ENCODE measurements at places on chromosomes 1 and 21.

- no peak for DNase-seq
These were observed 4.4 kb downstream of the MAP3K21 start for GRCh38 chr1:233331676-233332519.

DNA sequence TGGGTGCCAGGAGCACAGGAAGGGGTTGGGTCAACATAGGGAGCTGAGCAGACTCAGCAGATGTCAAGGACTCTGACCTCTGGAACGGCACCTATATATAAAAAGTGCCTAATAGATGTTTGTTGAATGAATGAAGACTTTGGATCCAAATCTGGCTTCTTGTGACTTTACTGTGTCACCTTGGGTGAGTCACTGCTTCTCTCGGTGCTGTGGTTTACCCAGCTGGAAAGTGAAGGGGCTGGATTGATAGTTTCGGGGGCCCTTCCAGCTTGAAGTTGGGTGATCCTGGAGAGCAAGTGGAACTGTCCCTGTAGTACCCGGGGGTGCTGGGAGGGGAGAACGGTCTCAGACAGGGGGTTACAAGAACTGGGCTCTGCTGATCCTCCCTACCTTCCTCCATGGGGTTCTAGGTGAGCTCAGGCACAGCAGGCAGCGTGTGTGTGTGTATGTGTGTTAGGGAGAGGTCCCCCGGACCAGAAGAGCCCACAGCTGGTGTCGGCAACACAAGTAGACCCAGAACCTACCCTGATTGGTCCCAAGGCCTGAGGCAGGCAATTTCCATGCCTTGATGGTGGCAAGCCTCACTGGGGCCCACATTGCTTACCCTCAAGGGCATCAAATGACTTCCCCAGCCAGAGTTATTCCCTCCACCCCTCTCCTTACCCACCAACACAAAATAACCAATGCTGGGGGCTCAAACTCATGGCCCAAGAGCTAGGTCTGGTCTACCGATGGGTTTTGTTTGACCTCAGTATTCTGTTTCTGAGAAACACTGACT, 5.5 kb upstream of the PADI1 start:
- DNase-seq = no peak

GRCh38 chr1:22861764-22862440, 110.8 kb downstream of the LACTBL1 start:
- no peak for DNase-seq

GRCh38 chr1:19381261-19381660, 69.1 kb downstream of the SLC66A1 start:
- no peak for DNase-seq

DNA sequence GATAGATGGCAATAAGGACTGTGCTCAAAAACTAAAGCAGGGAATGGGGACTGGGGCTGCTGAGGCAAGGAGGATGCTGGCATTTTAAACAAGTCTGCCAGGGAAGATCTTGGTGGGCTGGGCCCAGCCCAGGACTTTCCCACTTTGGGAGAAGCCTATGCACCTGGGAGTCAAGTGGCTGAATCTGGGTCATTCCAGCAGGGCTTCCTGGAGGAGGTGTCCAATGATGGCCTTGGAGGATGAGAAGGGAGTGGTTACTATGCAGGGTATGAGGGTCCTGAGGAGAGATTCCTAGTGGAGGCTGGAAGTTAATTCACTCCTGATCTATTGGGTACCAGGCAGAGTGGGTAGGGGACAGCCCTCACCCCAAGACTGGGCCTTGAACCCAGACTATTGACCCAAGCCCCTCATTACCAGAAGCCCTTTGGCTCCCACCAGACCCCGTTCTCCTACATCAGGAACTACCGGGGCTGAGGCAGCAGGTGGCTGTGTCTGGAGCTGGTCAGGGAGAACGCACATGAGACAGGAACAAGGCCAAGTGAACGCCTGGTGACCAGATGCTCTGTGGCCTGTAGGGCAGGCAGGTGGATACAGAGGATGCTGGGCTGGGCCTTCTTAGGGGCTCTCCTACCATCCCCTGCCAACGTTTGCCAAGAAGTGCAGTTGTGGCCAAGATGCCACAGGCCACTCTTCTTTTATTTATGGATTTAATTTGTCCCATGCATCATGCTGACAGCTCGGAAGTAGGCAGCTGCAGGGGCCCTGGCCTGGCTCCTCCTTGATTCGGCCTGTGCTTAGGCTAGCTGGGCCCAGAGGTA, 18.3 kb upstream of the LRP8 start:
- no peak for DNase-seq

DNA sequence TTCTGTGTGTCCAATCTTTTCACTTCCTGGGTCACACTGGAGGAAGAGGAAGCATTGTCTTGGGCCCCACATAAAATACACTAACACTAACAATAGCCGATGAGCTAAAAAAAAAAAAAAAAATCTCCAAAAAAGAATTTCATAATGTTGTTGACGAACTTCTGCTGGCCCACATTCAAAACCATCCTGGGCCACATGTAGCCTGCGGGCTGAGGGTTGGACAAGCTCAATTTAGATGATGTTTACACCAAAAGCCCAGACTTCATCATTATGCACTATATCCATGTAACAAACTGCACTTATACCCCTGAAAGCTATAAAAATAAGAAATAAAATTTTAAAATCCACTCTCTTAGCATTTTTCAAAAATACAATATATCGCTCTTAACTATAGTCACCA, 187.8 kb upstream of the PTBP2 start:
- no peak for DNase-seq

DNA sequence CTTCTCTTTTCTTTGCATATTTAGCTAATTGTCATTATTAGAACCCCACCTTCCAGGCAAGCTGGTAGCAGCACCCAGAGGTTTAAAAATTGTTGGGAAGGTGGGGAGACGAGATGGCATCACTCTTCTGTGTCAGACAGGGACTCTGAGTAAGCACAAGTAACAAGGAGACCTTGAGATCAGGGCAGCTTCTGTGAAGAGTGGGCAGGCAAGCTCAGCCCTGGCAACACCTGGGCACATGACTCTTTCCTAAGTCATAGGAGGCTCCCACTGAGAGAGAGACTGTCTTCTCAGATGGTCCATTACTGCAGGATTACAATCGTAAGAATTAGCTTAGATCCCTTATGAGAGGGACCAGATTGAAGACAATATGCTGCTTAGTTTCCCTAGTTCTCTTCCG, 183.5 kb downstream of the BRINP2 start:
- peak; percentile 56 for DNase-seq

DNA sequence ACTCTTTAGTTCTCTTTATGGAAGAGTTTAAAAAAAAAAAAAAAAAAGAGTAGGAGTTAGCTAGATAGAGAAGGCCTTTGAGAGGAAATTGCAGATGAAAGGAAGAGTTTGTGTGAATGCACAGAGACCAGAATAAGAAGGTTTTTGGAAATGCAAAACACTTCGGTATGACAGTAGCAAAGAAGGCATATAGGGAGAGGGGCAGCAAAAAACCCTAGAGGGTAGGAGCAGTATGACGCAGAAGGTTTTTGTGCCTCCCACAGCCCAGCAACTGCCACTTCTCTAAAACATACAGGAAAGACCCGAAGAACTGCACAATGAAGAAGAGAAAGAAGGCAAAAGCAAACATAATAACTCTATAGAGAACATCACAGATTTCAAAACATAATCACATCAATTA, 84.3 kb downstream of the WDR64 start:
- DNase-seq = no peak

GRCh38 chr1:49854741-49855140, 169.0 kb downstream of the AGBL4 start:
- DNase-seq = no peak

DNA sequence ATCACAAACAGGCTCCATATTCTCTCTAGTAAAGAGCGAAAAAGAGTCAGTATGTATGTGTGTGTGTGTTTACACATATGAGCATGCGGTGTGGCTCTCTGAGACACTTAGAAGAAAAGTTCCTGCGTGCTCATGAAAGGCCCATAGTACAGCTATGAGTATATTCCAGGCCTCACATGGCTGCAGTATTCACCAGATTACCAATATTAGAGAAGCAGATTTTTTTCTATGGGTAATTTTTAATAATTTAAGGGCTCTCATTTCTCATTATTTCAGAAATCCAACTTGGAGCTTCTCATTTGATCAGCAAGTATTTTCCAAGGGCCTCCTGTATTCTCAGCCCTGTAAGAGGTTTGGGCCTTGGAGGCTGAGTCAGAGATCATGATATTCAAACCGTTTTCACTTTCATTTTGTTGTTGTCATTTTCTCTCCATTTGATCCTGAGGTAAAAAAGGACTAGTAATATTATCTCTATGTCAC, 232.9 kb upstream of the SGIP1 start:
- DNase-seq = no peak

- no peak for DNase-seq
These were observed at the start of gene THEM5 for GRCh38 chr1:151853411-151853943. Gene THEM5, minus strand, starts transcription at chr1:151853712. Its CDS starts 147 bp downstream, at chr1:151853565.

- peak; percentile 49 for DNase-seq
These were observed 74.5 kb downstream of the MRPL37 start for GRCh38 chr1:54274448-54274847.

Measured in NCI-H524 treated with DMSO at 0.1 percent for 48 hours (cell line).